ENCODE measurements at places on chromosomes 11 and 22. TPM values are rescaled to one million over a fixed set of nuclear protein-coding genes. Genes with fewer than 3 reads are reported as not detected.

- DNase-seq, result no peak
Observed at GRCh38 chr11:95795627-95796295, 5.5 kb downstream of the CEP57 start.

GRCh38 chr11:58784995-58785394 is 53.3 kb upstream of the GLYAT start:
- DNase-seq, result no peak

- DNase-seq, result peak; percentile 92
Observed at GRCh38 chr11:118572061-118572980, at the start of gene ARCN1. Gene ARCN1, plus strand, starts transcription at chr11:118572409. Its CDS starts 139 bp downstream, at chr11:118572548.

DNA sequence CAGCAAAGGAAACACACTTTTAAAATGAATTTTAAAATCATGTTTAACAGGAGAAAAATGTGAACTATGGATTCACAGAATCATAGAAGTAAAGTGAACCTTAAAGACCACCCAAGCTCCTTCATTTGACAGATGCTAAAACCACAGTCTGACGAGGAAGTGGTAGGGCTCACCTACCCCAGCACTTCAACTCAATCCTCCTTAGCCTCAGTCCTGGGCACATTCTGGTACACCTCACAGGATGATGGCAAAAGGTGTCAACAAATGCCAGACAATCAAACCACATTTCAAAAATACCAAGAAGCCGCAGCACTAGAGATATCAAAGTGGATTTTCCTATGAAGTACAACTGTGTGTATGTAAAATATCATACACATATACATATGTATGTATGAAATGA is 43.1 kb downstream of the PITPNB start:
- DNase-seq, result no peak

DNA sequence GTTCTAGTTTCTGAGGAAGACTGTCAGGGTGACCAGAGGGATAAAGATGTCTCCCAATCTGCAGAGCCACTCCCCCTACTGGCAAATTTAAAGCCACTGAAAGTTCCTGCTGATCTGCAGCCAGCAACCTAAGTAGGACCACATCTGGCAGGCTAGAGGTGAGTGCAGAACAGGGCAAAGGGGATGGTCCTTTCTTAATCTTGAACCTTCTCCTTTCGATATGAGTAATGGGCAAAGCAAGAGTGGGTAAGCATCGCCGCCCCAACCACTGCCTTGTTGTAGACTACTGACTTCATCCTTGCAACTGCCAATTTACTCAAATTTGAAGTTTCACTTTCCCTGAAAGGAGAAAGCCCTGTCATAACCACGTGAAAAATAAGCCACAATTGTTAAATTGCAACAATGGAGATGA is 30.7 kb downstream of the SCUBE2 start:
- DNase-seq, result no peak

DNA sequence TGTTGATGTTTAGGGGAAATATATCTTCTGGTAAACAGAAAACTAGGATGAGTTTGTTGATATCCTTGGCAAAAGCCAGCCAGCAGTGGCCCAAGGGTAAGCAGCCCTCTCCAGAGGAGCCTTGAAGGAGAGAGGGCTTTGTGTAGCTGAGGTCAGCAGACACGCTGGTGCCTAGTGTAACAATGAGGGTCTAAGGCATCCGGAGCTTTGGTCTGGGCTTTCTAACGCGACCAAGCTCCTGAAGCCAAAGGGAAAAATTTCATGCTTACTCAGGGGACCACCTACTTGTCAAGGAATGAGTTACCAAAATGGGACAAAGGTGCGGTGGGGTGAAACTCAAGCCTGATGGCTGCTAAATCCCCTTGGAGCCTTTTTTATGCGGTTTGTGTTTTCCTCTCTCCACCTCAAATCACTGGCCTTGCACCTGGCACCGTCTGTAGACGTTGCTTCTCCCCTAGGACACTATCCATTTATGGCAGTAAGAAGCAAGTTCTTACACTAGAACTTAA is 134.9 kb downstream of the DBX1 start:
- no peak for DNase-seq

- no peak for DNase-seq
Observed at GRCh38 chr11:129538323-129538722, 162.7 kb downstream of the BARX2 start.

- DNase-seq, result no peak
Observed at GRCh38 chr22:43689356-43689755, 122.7 kb downstream of the EFCAB6 start.

GRCh38 chr11:115220423-115220822 is 283.8 kb downstream of the CADM1 start:
- DNase-seq, result no peak

DMC1 gene
- polyA plus RNA-seq, result not detected

PDGFD gene
- polyA plus RNA-seq, result 7.0 TPM

KRTAP5-10 gene
- polyA plus RNA-seq, result not detected

MUC6 gene
- not detected for polyA plus RNA-seq

JAML gene
- polyA plus RNA-seq, result not detected

OR2AG1 gene
- polyA plus RNA-seq, result not detected

All from SK-N-SH (cell line).